ENCODE measurements at places on chromosomes 7 and 10.

DNA sequence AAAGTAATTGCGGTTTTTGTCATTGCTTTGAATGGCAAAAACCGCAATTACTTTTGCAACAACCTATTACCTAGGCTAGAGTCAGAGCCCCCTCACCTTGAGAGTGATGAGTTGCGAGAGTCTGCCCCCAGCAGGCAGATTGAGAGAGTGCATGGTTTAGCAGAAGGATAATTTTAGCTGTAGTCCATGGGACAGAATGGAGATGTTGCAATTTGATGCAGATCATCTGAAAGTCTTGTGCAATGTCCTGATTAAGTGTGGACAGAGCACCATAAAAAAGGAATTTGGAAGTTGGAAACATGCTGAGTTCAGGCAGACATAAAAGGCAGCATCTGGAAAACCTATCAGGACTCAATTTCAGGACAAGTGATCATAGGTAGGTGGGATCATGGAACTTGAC is 48.7 kb downstream of the GPR141 start:
- DNase-seq = no peak

DNA sequence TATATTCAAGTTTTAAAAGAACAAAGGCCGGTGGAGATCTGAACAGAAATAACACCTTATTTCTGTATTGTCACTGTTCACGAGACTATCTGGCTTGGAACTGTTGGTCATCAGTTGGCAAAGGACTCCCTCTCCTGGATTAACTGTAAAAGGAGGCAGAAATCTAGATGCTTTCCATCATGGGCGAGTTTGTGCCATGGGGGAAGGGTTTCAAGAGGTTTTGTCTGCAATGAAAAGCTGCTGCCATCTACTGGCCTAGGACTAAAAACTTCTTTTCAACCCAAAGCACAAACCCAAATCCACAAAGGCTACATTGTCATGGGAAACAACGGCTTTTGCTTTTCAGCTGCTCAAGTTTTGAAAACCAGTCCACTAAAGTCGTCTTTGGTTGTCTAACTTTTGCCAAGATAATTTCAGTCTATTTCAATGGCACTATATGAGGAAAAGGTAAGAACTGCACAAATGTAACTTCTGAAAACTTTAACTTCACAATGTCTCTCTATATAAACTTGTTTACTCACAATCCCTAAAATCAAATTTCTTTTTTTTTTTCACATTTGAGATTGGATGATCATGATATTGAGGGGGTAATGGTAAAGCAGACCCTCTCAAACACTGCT is 196.8 kb downstream of the SKAP2 start:
- peak; percentile 54 for DNase-seq

DNA sequence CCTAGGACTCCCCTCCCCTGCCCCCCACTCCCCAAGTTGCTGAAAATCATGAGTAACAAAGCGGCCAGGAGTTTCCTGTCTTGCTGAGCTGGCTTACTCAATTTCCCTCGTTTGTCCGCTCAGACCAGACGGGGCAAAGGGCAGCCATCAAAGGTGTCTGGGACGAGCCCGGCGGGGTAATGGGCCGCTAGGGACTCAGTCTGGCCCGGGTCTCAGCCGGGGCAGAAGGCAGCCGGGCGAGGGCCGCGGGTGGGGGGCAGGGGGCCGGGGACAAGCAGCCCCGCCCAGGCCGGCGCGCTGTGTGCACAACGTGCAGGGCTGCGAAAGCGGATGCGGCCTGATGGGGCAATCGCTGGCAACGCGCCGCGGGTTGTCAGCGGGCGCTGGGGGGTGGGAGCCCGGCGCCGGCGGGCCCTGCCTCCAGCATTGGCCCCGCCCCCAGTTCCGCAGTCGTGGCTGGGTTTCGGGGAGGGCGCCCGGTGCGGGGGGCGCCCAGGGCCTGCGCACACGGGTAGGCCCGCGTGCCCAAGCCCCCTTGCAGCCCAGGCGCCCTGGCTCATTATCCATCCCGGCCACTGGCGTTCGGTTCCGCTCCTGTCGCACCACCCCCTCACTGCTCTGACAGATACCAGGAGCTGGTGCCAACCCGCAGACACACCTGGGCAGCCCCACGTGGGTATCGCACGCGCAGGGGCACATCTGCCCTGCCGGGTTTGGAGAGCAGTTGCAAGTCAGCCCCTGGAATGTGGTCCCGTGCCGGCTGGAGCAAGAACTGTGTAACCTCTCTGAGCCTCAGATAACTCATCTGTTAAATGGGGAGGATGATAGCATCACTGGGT is 35.1 kb downstream of the DNAJB12 start:
- peak; percentile 84 for DNase-seq

DNA sequence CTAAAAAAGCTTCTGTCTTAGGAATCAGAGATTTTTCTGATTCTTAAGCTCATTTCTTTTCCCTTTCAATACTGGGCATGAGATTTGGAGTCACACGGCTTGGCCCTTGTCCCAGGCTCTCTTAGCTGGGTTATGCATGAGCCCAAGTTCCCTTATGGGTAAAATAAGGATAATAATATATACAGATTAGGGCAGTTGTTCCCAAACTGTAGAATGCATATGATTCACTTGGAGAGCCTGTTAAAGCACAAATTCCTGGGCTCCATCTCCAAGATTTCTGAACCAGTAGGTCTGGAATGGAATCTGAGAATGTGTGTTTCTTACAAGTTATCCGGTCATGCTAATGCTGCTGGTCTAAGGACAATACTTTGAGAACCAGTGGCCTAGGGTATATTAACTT is 154.0 kb downstream of the REEP3 start:
- DNase-seq = no peak

DNA sequence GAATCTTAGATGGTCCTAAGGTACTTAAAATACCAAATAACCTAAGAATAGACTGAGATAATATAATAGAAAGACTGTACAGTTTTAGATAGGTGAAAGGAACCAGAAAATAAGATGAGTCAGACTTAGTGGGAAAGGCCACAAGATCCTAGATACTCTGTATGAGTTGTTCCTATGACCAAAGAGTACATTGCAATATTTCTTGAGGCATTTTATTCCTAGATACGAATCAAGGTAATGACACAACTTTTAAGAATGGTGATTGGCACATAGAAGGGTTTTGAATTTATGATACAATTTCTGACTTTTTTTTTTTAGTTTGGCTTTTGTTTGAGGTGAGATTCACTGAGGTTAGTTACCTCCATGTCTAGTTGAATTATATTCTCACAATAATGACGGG is 30.2 kb downstream of the MGAM start:
- no peak for DNase-seq

DNA sequence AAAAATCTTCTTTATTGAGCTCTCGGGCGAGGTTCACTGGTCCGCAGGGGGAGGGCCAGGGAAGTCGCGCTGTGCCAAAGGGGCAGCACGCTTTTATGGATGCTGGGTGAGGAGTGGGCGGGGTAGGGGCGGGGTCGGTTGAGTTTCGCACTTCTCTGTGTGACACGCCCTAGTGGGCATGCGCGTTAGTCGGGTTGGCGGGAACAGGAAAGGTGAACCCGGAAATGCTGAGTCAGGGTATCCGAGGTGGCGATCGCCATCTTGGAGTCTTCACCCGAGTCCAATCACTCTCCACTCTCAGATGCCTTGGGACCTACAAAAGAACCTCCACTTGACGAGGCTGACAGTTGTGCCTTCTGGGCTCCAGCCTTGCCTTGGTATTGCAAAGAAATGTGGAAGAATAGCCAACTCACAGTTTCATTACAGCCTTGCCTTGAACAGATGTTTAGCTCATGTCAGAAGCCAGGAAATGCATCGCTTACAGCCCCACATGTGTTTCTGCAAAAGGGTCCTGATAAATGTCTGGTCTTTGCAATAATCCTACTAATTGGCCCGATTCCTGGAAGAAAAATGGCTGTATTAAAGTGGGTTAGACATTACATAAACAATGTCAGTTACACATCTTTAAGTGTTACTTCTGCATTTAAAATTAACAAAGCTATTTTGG is 64.1 kb downstream of the AHR start:
- no peak for DNase-seq

- no peak for DNase-seq
These were observed 16.8 kb upstream of the VOPP1 start for GRCh38 chr7:55588976-55589604.

DNA sequence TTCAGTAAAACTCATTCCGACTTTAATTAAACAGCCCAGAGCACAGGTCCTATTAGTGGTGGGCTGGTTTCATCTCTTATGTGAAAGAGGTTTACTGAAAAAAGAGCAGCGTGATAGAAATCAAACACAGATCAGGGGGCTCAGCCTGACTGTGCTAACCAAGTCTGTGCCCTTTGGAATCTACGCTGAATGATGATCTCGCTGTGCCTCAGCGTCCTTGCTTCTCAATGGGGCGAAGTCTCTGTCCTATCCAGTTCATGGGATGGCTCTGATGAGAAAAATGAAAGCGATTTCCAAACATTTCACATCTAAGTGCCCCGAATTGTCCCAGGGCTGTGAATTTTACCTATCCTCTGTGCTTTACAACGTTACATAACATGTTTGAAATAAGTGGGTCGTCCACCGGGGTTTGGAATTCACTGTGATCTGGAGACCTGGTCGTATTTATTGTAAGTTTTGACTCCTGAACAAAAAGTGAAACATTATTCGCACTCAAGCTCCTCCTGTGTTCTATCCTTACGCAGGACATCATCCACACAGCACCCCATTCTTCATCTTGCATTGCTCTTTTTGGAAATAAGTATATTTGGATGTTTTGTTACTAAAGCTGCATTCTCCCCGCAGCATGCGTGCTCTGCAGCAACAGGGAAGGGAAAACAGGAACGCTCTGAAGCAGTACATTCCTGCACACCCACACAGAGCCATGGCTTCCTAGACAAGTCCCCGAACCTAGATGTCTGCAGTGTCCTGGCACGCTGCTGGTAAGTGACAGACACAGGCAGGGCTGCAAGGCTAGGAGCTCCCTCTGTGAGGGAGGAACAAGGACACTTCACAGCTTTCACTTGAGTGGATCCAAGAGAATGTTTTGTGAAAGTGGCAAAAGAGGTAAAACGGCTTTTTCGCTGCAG is 83.5 kb downstream of the SLC37A3 start:
- no peak for DNase-seq

- DNase-seq = no peak
These were observed 5.8 kb downstream of the TWIST1 start for GRCh38 chr7:19111474-19112273.

DNA sequence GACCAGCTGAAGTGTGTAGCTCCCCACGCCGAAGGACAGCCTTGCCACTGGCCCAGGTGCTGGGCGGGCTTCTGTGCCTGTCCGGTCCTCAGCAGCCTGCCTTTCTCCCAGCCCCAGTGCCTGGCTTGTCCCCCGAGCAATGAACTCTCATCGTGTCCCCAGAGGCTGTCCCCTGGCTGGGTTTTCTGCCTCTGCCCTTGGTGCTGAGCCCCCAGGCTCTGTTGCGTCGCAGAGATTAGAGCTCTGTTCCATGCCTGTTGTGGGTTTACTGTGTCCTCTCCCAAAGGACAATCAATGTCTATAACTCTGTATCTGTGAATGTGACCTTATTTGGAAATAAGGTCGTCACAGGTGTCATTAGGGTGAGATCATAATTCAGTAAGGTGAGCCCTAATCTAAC is 226.1 kb upstream of the SHH start:
- DNase-seq = no peak

DNA sequence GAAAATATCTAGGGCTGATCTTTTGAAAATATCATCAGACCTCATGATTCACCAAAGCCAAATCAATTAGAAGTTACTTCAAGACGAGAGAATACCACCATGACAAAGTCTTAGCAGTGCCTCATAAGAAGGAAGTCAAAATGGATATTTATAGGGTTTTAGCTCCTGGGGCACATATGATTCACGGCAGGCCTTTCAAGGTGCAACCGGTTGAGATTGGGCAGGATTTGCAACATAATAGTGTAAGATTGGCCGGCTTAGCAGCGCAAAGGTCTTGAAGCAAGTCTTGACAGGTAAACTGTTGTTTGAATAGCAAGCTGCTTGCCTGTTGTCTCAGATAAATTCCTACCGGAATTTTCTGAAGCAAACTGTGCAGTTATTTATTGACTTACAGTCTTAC is 17.5 kb downstream of the ADRB1 start:
- no peak for DNase-seq

DNA sequence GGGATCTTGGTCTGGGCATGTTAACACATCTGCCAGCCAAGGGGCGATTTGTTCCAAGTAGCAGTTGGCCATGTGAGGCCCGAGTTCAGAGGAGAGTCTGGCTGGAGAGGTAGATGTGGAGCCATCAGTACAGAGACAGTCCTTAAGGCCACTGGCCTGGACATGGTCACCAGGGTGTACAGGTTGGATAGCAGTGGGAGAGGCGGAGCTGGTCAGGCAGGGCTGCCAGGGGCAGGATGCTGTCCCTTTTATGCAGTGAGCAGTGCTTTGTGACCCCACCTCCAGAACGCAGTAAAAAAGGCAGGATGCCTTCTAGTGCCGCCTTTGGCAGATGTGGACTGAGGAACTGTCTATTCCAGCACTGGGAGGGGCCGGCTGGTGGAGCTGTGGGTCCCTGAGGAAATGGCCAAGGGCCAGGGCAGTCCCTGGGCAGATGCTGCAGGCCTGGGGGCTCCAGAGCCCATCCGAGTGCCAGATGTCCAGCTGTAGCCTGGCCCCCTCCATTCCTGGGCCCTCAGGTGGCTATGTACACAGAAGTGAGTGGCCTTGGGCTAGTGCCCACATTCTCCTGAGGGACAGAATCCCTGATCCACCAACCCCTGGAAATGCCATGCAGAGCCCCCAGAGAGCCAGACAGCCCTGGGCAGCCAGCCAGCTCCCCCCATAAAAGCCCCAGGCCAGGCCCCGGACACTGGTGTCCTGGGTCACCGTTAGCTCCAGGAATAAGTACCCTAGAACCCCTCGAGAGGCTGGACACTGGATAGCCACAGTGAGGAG is 17.2 kb upstream of the MYL7 start:
- no peak for DNase-seq

GRCh38 chr7:128831994-128832879 is 2.0 kb downstream of the FLNC start:
- no peak for DNase-seq

DNA sequence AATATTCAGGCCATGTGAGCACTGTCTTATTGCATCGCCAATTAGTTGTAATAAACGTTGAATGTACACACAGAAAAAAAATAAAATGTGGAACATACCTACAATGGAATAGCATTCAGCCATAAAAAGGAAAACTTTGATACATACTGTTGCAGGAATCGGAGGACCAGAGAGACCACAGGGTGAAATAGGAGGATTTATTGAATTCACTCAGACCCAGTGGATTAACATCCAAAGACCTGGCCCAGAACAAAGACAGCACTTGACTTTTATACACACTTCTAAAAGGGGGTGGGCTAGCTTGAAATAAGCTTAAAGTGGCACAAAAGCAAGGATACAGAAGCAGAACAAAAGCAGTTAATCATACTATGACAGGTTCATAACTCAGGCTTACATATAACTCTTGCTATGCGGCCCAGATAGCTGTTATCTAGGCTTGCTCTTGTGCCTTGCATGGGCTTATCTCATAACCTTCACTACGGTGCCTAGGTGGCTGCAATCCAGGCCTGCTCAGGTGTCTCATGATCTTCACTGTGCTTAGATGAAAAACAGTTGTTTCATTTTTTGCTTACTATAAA is 292.2 kb upstream of the TAC1 start:
- DNase-seq = no peak

- DNase-seq = no peak
These were observed 53.0 kb upstream of the NFKB2 start for GRCh38 chr10:102342458-102342857.

- no peak for DNase-seq
These were observed 452 bp downstream of the ATE1 start for GRCh38 chr10:121927318-121927840.
